ENCODE measurements at places on chromosomes 11 and 22.

- DNase-seq: peak; percentile 52
Measured at GRCh38 chr11:130806746-130807145, 109.5 kb downstream of the SNX19 start.

DNA sequence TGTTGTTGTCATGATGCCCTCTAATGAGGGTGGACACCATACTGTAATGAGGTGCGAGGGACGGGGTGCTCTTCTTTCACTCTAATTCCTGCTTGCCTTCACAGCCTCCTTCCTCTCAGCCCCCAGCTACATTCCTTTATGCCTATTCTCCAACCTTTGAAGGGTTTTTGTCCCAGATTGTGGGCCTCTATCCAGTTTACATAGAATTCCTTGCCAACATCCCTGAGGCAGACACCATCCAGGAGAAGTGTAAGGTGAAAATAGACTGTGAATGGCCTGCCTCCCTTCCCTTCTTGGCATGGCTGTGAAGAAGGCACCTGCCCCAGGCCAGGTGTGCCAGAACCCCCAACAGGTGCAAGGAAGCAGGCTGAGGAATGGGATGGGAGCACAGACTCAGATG, 122.3 kb downstream of the CHST1 start:
- no peak for DNase-seq

- DNase-seq: no peak
Measured at GRCh38 chr22:37474447-37475090, 11.6 kb downstream of the MFNG start.

- DNase-seq: peak; percentile 52
Measured at GRCh38 chr11:112087212-112087611, 539 bp downstream of the SDHD start.

GRCh38 chr11:120608760-120609211, 97.2 kb downstream of the GRIK4 start:
- DNase-seq: no peak

DNA sequence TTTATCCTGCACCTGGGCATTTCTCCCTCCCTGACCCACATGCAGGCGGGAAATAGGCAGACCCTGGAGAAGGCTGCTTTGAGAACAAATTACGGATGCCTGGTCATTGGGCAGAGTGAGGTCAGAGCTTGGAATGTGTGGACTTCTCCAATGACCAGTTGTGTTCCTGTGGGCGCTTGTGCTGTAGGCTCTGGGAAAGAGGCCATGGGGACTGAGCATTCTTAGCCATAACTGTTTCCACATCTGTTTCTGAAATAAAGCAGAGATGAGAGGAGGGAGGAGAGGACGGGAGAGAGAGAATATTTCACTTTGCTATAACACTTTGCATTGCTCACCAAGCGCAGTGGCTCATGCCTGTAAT, 11.2 kb upstream of the TMEM184B start:
- no peak for DNase-seq
